IMR-90 (cell line): ENCODE measurements at places on chromosomes 16 and 17. TPM values are rescaled to one million over a fixed set of nuclear protein-coding genes. Genes with fewer than 3 reads are reported as not detected.

SCNN1G gene
- polyA plus RNA-seq = not detected in 2 replicates

KRTAP2-3 gene
- polyA plus RNA-seq = 35.2 and 35.6 TPM in 2 replicates

PABPN1L gene
- not detected in 2 replicates for polyA plus RNA-seq

SPN gene
- polyA plus RNA-seq = not detected in 2 replicates

KRT14 gene
- not detected in 2 replicates for polyA plus RNA-seq

FMNL1 gene
- polyA plus RNA-seq = 1.4 and 2.3 TPM in 2 replicates

TP53TG3B gene
- polyA plus RNA-seq = not detected in 2 replicates

DNA sequence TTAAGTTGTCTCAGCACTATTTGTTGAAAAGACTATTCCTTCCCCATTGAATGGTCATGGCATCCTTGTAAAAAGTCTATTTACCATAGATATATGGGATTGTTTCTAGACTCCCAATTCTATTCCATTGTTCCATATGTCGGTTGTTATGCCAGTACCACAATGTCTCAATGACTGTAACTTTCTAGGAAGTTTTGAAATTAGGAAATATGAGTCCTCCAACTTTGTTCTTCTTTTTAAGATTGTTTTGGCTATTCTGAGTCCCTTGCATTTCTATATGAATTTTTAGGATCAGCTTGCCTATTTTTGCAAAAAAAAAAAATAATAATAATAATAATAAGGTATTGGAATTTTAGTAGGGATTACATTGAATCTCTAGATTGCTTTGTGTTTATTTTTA, 43.0 kb upstream of the ABCA3 start:
- H3K36me3 ChIP-seq = no peaks in the 10 kb centered on the region
- H3K4me1 ChIP-seq = 0 out of 2 replicates have a peak, but pooled peaks cover 3% of the 10 kb centered on the region
- peaks cover 15% of the 10 kb centered on the region for H3K27me3 ChIP-seq
- H3K4me3 ChIP-seq = no peak overlapping the region
- no peak overlapping the region for H3K27ac ChIP-seq

GRCh38 chr16:57993897-57994296, 6.6 kb downstream of the ZNF319 start:
- no peak overlapping the region for H3K4me3 ChIP-seq
- no peak for DNase-seq
- H3K36me3 ChIP-seq = peaks cover 34% of the 10 kb centered on the region; the same call in 1 of the 2 replicates
- no peak overlapping the region for H3K27ac ChIP-seq

- DNase-seq = no peak
- H3K27ac ChIP-seq = no peak overlapping the region
- H3K36me3 ChIP-seq = no peaks in the 10 kb centered on the region
- H3K4me1 ChIP-seq = no peaks in the 10 kb centered on the region
- H3K4me3 ChIP-seq = no peak overlapping the region
Measured at GRCh38 chr17:68029512-68030215, 5.9 kb upstream of the KPNA2 start.

- H3K4me3 ChIP-seq = no peak overlapping the region
- DNase-seq = no peak
- no peaks in the 10 kb centered on the region for H3K36me3 ChIP-seq
- H3K4me1 ChIP-seq = peaks cover 2% of the 10 kb centered on the region; the same call in 1 of the 2 replicates
- peaks cover 4% of the 10 kb centered on the region for H3K27me3 ChIP-seq
Measured at GRCh38 chr17:49691677-49692191, 13.8 kb upstream of the SPOP start.

DNA sequence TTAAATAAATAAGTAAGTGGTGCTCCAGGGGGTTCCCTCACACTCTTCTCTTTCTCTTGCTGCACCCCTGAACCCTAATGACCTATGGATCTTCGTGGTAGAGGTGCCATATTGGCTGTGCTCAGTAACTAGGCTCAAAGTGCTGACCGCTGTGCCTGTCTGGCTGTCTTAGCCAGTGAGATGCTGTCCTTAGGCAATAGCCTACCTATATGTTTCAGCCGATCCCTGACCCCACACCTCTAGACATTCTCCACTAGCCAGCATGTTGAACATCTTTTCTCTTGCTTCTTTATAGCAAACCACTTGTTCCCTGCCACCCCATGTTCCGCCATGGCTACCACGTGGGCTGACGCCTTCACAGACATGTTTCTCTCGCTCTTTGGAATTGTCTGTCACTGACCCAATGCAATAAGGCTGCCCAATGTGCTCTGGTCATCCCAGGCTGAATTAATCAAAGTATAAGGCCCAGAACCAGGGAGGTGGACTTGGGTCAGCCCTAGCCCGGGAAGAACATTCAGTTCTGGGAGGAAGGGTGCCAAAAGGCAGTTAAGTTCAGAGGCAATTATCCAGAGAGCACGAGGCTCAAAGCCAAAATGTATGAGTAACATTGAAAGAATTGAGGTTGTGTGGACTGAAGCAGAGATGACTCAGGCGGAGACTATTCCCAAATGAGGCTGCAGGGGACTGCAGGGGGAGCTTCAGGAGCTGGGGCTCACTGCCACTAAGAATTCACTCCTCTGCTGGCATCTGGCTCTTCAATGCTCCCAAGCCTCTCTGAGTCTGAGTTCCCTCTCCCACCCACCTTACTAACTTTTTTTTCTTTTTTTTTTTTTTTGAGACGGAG, 28.7 kb upstream of the TNRC6A start:
- peak; percentile 98 for DNase-seq
- H3K4me1 ChIP-seq = peaks cover 10% of the 10 kb centered on the region
- H3K36me3 ChIP-seq = no peaks in the 10 kb centered on the region

DNA sequence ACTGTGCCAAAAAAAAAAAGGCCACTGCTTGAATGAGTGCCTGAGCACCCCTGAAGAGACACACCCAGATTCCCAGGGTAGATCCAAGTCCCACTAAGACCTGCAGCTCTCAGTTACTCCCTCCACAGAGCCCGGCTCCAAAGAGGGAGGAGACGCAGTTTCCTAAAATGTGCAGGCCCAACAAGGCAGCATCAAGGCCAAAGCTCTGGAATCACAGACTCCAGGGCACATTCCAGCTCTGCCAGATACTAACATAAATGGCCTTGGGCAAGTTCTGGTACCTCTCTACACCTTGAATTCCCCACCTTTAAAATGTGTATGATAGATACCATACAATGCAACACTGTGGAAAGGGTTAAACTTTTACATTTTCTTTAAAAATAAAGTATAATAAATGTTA, 57.0 kb downstream of the GAS7 start:
- DNase-seq = no peak
- H3K4me3 ChIP-seq = no peak overlapping the region
- H3K27me3 ChIP-seq = no peaks in the 10 kb centered on the region
- no peak overlapping the region for H3K27ac ChIP-seq
- H3K4me1 ChIP-seq = peaks cover 11% of the 10 kb centered on the region

GRCh38 chr17:7398612-7399011, 4.3 kb upstream of the PLSCR3 start:
- H3K4me3 ChIP-seq = no peak overlapping the region
- H3K27me3 ChIP-seq = no peaks in the 10 kb centered on the region
- no peaks in the 10 kb centered on the region for H3K36me3 ChIP-seq
- H3K4me1 ChIP-seq = peaks cover 8% of the 10 kb centered on the region
- no peak overlapping the region for H3K27ac ChIP-seq
- no peak for DNase-seq

GRCh38 chr17:43905400-43905984, 1.8 kb downstream of the MPP2 start:
- H3K4me3 ChIP-seq = no peak overlapping the region
- peaks cover 7% of the 10 kb centered on the region; the same call in 1 of the 2 replicates for H3K27me3 ChIP-seq
- peaks cover 6% of the 10 kb centered on the region for H3K4me1 ChIP-seq
- H3K27ac ChIP-seq = no peak overlapping the region
- DNase-seq = no peak

DNA sequence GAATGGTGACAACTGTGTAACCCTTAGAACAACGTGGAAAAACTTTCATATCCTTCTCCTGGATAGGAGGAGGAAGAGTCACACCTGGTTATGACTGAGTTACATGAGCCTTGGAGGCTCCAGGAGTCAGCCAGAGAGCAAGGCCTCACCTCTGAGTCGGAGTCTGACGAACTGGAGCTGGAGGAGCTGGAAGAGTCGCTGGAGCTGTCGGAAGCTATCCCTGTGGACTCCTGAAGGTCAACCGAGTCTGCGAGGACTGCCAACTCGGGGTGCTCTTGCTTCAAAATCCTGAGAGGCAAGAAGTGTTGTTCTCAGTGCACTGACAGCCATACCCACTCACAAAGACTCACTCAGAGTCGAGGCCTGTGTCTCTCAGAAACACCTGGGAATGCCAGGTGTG, 6.2 kb downstream of the JMJD6 start:
- no peak overlapping the region for H3K27ac ChIP-seq
- peaks cover 13% of the 10 kb centered on the region for H3K4me1 ChIP-seq
- peaks cover 59% of the 10 kb centered on the region for H3K36me3 ChIP-seq
- no peaks in the 10 kb centered on the region for H3K27me3 ChIP-seq
- no peak for DNase-seq

GRCh38 chr17:2750721-2751120, 1.3 kb upstream of the CCDC92B start:
- H3K4me3 ChIP-seq = no peak overlapping the region
- no peaks in the 10 kb centered on the region for H3K4me1 ChIP-seq
- no peak for DNase-seq
- H3K36me3 ChIP-seq = no peaks in the 10 kb centered on the region
- H3K27me3 ChIP-seq = peaks cover 44% of the 10 kb centered on the region
- H3K27ac ChIP-seq = no peak overlapping the region

GRCh38 chr16:75263963-75264445, 12.6 kb upstream of the BCAR1 start:
- peak overlapping the region; percentile 97 for H3K27ac ChIP-seq
- H3K27me3 ChIP-seq = no peaks in the 10 kb centered on the region
- no peak for DNase-seq
- H3K36me3 ChIP-seq = peaks cover 5% of the 10 kb centered on the region; the same call in 1 of the 2 replicates
- H3K4me3 ChIP-seq = peak overlapping the region; percentile 94

DNA sequence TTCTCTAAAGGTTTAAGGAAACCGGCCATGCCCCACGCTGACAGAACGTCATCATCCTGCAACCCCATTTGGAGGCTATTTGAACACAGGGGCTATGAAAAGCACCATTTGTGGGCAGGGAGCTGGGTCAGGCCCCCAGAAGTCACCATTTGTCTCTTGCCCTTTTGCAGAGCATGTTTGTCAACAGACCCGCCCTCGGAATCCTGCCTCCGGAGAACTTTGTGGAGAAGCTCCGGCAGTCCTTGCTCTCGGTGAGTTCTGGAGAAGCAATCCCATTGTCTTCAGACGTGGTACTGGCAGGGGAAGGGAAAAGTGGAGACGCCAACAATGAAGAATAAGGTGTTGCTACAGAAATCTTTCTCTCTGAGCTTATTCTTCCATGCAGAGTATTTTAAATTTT, 33.5 kb downstream of the TMEM186 start:
- no peak overlapping the region for H3K27ac ChIP-seq
- no peak for DNase-seq
- peaks cover 4% of the 10 kb centered on the region; the same call in 1 of the 2 replicates for H3K36me3 ChIP-seq
- no peak overlapping the region for H3K4me3 ChIP-seq
- H3K27me3 ChIP-seq = peaks cover 2% of the 10 kb centered on the region; the same call in 1 of the 2 replicates

DNA sequence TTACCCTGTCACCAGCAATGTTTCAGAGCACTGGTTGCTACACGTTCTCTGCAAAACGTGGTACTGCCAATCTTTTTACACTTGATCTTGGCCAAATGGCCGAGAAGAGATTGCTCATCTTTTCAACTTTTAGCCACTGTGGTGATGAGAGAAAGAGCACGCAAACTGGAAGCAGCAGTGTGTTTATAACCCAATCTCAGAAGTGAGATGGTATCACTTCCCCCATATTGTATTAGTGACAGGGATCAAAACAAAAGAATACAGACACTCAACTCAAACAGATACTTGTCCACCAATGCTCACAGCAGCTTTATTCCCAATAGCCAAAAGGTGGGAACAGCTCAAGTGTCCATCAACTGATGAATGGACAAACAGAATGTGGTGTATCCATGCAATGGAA, 72.1 kb upstream of the FA2H start:
- H3K36me3 ChIP-seq = no peaks in the 10 kb centered on the region
- H3K4me1 ChIP-seq = no peaks in the 10 kb centered on the region
- no peak overlapping the region for H3K27ac ChIP-seq
- no peak overlapping the region for H3K4me3 ChIP-seq
- H3K27me3 ChIP-seq = peaks cover 18% of the 10 kb centered on the region
- DNase-seq = no peak

- DNase-seq = peak; percentile 83
- peak overlapping the region; percentile 39 for H3K27ac ChIP-seq
- peaks cover 16% of the 10 kb centered on the region for H3K36me3 ChIP-seq
- no peak overlapping the region for H3K4me3 ChIP-seq
Measured at GRCh38 chr17:1736348-1737281, 6.1 kb upstream of the SERPINF2 start.

DNA sequence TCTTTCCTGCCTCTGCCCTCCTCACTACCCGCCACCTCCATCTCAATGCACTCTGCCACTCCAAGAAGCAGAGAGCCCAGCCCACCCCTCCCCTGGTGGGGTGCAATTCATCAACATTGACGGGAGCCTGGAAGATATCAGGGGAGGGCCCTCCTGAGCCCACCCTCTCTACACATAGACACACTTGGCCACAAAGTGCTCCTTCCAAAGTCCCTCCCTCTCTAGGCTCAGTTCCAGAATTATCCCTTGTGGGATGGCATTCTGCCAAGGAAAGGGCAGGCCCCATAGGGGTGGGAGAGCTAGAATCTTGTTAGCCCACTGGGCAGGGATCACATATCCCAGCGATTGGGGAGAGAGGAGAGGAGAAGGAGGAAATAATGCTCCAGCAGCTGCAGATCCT, 66.2 kb downstream of the TMEM132E start:
- H3K36me3 ChIP-seq = no peaks in the 10 kb centered on the region
- no peak for DNase-seq
- H3K4me1 ChIP-seq = no peaks in the 10 kb centered on the region
- H3K27me3 ChIP-seq = peaks cover 2% of the 10 kb centered on the region; the same call in 1 of the 2 replicates
- no peak overlapping the region for H3K4me3 ChIP-seq
- no peak overlapping the region for H3K27ac ChIP-seq

DNA sequence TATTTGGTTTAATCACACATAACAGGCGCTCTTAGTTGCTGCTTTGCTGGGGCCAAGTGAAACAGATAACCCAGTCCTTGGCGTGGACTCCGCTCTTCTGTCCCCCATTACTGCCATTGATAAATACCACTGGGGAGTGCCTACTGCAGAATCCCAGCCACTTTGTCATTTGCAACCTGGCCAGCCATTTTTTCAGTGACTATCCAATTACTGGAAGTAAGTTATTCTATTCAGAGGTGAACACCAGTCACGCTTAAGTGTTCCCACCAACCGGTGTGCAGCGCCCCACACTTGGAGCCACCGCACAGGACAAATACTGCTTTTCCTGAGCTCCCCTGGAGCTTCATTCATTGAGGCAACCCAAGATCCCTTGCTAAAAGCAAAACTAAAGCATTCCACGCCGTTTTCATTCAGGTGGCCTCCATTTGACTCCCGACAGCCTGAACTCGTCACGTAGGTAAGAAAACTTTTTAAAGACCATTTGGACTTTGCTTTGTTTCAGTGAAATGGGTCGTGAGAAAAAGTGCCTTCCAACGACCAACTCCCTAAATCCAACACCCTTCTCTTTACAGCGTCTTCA, 1.8 kb downstream of the USP7 start:
- no peak overlapping the region for H3K27ac ChIP-seq
- no peak for DNase-seq
- peak overlapping the region; percentile 72 for H3K4me3 ChIP-seq
